ENCODE measurements at places on chromosomes 1 and 21.

GRCh38 chr1:38730511-38731397 is 128.8 kb downstream of the RRAGC start:
- DNase-seq: no peak

DNA sequence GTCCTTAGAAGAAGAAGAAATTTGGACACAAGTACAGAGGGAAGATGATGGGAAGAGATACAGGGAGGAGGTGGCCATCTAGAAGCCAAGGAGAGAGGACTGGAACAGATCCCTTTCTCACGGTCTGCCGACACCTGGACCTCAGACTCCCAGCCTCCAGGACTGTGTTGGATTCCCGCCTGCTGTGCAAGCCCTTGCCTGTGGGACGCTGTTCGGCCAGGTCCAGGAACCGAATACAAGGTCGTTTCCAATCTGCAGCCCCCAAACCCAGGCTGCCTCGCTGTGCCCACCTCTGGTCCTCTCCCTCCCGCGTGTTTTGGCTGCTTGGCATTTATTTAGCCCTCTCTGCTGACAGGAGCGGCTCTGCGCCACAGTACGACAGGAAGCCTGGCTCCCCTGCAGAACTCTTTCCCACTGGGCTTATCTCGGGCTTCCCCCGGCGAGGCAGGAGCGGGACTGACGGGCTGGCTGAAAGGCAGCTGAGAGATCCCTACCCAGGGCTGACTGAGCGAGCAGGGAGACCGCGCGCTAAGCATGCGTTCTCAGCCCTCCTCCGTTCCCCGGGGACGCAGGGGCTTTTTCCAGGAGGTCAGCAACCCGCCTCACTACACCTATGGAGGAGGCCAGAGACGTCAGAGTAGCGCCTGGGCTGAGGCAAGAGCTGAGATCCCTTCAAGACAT is 238.4 kb downstream of the TNR start:
- DNase-seq: no peak

GRCh38 chr1:1169429-1170214 is 4.1 kb upstream of the TTLL10 start:
- DNase-seq: no peak

- DNase-seq: no peak
Observed at GRCh38 chr1:89657886-89658285, 25.0 kb downstream of the LRRC8C start.

GRCh38 chr1:221515496-221515895 is 226.4 kb downstream of the DUSP10 start:
- DNase-seq: no peak

DNA sequence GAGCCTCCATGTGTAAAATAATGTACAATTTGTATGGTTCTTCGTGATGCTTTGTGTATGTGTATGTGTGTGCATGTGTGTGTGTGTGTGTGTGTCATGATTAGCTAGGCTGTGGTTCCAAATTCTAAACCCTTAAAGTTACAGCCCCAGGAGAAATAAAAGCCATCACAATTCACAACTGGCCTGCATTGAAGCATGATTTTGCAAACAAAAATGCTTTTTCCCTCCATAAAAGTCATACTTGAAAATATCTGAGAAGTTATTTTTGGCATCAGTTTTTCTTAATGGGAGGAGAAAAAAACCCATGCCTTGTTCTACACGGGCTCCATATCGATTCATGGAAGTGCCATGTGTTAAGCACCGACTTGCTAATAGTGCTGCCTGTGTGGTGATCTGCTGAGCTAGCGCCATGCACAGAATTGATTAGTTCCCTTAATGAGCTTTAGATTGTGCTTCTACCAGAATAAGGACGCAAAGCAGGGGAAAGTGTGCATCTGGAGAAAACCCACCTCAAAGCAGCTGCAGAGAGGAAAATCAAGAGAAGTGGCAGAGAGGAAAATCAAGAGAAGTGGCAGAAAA is 207.3 kb downstream of the DSCAM start:
- DNase-seq: no peak

DNA sequence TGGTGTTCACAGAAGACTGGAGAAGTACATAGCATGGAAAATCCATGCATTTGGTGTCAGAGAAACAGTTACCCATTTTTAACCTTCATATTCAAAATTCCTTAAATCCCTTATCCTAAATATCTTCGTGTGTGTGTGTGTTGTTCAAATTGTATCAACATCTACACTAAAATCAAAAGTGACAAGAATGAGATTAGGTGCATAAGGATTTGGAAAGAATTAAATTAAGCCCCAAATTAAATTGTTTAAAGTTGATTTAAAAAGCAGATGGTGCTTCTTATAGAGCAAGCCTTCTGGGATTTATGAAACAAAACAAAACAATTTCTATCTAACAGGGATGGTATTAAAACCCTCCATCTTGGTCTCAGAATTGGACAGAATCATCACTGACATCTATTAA is 4.7 kb downstream of the RSPH1 start:
- no peak for DNase-seq

- no peak for DNase-seq
Observed at GRCh38 chr1:57164584-57164983, 198.8 kb upstream of the C8B start.

DNA sequence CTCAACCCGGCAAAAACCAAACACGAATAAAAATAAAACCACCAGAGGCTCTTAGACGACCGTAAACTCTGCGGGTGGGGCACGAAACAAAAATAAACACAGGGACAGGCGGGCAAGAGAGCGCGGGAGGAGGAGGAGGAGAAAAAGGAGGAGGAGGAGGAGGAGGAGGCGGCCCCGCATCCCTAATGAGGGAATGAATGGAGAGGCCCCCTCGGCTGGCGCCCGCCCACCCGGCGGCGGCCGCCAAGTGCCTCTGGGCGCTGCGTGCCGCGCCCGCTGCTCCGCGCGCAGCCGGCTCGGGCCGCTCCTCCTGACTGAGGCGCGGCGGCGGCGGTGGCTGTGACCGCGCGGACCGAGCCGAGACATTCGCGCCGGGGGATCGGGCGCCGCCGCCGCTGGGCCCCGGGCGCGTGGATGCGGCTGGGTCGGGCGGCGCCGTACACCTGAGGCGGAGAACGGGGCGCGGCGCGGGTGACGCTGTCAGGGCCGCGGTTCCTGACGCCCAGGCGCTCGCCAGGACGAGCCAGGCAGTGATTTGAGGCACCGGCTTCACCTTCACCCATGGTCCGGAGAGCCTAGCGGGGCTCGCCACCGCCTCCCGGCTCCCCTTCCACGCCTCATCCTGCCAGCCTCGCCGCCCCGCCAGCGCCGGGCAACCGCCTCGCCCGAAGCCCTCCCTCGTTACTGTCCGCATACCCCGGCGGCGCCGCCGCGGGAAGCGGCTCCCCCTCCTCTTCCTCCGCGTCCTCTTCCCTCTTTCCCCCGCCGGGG is at the start of gene MARK1:
MARK1 (plus strand) TSS at position 229 of the 771 bp plus-strand sequence. CDS start 687 bp downstream, outside the sequence.
- peak; percentile 59 for DNase-seq

DNA sequence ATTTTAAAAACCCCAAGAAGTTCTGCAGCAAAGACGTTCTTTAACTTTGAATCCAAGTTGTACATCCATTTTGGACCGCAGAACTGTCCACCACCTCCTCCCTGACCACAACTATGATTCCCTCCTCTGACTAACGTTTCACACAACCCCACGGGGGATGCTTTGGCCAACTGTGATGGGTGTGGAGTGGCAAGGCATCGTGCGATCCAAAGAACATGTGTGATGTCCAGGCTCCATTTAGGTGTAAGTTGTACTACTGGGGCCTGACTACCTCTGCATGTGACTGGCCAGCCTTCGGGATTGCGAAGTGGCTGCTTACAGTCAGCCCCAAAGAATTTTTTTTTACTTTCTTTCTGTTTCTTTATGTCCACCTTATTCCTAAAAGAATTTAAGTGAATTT is 6.7 kb downstream of the KCNJ15 start:
- DNase-seq: no peak

- DNase-seq: no peak
Observed at GRCh38 chr21:21079646-21080045, 81.4 kb downstream of the NCAM2 start.

DNA sequence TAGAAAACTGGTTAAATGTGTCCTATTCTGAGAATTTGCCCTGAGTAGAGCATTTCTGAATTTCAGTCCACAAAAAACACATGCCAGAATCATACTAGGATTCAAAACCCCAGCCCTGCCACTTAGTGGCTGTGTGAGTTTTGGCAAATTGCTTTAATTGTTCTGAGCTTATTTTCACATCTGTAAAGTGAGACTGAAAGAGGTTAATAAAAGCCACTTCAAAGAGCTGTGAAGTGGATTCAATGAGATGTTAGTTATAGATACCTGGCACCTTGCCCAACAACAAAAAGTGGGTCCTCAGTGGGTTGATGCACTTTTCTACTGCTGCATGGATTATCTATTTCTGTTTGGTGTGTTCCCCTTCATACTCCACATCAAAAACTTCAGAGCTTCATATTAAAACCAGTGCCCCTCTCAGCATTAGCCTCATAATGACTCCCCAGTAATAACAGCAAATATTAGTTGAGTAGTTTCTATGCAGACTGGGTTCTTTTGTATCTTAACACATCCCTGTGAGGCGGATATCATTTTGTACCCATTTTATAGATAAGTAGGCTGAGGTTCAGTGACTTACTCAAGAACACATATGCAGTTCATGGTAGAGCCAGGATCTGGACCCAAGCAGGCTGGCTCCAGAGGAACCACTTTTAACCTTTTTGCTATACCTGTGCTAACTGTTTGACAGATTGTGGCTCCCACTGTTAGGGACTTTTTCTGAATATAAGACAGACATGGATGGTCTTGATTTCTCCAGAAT is 14.2 kb upstream of the ADORA3 start:
- DNase-seq: no peak

Data from NCI-H1436 treated with DMSO at 0.1 percent for 48 hours (cell line).